Stimulated activated CD8-positive, alpha-beta memory T cell treated with anti-CD3 and anti-CD28 coated beads, Interleukin-4, amount 100 ng/mL, for 1 hour (primary cell): ENCODE measurements at places on chromosomes 6 and 20.

- DNase-seq: no peak
These were observed 713.4 kb downstream of the CD109 start for GRCh38 chr6:74409447-74409846.

GRCh38 chr20:38023181-38024001 is 9.9 kb downstream of the TTI1 start:
- DNase-seq: no peak

DNA sequence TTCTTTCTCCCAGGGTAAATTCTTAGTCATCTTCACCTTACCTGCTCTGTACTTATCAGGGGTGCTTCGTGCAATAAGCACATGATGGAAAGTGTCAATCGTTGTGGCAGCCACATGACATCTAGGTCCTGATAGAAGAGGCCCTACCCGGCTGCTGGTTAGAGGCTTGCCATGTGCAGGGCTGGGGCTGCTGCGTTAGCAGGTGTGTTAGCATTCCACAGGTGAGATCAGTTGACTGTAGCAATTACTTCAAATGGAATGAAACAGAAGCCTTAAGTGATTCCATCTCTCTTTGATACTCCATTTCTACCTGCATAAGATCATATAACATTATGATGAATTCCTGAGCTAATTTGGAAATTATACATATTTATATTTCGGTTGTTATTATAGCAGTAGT is 127.0 kb downstream of the UST start:
- no peak for DNase-seq

- no peak for DNase-seq
These were observed 135.9 kb downstream of the AGPAT4 start for GRCh38 chr6:161137839-161138542.

DNA sequence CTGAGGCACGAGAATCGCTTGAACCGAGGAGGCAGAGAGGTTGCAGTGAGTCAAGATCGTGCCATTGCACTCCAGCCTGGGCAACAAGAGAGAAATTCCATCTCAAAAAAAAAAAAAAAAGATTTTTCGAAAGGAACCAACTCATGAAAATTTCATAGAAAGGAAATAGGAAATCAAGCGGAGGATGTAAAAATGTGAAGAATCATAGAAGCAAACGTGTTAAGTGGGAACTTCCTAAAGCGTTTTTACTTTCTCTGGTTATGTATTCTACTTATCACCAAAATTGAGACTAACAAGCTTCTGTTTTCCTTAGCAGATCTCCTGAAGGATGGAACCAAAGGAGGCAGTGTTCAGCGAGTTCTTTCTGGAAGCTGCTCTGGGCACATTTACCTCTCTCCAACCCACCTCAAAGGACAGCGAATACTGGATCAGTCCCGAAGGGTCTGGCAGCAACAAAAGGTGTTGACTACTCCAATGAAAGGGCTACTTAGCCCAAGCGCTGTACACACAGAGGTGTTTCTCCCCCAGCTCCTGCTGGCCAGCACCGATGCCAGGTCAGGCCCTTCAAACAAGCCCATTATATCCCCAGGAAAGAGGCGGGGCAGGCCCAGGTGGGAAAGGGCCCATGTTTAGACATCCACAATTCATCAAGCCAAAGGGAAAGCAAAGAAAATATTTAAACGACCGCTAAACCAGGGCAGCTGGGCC is 327.5 kb upstream of the JARID2 start:
- DNase-seq: no peak

GRCh38 chr6:158686791-158687381 is 37.0 kb downstream of the SYTL3 start:
- no peak for DNase-seq
